ENCODE measurements at places on chromosomes 6 and 20.
A peak's percentile ranks its signal among the peaks of the same experiment; 100 is the strongest.

DNA sequence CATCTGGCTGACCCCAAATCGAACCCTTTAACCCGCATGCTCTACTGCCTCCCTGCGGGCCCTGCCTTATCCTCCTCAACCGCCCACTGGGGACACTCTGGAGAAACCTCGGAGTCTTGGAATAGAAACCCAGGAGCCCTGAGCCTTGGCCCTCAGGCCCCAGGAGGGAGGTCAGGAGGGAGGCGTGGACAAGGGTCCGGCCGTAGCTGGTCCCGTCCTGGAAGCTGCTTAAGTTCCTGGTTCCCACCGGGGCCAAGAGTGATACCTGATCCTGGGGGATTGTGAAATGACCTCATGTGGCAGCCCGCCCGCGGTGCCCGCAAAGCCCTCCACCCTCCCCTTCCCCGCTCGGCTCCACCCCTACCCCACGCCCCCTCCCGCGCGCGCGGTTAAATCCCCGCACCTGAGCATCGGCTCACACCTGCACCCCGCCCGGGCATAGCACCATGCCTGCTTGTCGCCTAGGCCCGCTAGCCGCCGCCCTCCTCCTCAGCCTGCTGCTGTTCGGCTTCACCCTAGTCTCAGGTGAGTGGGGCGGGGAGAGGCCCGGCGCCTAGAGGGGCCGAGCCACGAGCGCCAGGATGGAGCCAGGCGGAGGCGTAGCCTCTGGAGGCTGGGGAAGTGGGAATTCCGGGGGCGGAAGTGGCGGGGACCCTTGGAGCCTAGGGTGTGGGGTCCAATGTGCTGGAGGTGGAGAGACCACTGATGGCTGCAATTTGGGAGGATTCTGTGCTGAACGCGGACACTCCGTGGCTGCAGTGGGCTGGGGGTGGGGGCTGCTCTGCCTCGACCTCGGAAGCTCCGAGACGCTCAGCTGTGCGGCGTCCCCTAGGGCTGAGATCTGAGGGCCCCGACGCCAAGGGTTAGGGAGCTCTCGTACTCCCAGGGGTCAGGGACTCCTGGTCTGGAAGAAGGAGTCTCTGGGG is at the start of gene WFDC2:
TSS of gene WFDC2 (plus strand) at position 418 of the 926 bp plus-strand sequence. CDS start at position 447, 29 bp downstream.
- no peak for DNase-seq

- DNase-seq = no peak
Measured at GRCh38 chr6:6003621-6004366, 2.9 kb downstream of the NRN1 start.

DNA sequence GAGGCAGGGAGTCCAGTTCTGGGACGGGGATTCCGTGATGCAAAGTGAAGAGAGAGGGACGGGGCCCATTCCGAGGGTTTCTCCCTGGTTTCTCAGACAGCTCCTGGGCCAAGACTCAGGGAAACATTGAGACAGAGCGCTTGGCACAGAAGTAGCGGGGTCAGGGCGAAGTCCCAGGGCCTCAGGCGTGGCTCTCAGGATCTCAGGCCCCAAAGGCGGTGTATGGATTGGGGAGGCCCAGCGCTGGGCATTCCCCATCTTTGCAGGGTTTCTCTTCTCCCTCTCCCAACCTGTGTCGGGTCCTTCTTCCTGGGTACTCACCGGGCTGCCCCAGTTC is 35.9 kb upstream of the HLA-G start:
- no peak for DNase-seq

DNA sequence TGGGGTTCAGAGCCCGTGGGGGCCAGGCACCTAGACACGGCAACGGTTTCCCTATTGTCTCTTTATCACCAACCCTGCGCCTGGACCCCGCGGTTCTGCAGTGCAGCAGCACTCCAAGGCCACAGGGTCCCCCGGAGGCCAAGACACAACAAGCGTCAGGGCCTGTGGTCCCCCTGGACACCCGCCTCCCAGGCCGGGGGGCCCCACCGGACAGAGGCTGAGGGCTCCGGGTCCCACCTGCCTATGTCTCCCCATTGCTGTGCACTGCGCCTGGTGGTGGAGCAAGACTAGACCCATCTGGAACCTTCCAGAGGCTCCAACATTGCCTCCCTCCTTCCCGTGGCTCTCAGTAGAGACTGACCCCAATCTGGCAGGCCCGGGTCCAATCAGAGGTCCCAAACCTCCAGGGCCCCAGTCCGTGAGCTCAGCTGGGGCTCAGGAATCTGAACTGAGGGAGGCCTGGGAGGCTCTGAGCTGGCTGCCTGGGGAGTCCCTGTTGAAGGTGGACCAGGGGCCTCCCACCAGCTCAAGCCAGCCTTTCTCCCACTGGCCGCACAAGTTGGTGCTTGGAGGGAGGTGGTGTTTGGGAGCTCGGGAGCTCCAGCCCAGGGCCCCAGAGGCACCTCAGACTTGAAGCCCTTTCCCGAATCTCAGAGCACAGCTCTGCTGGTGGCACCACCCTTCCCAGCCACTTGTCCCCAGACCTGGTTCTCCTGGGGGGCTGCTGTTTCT is 8.8 kb downstream of the GATA5 start:
- no peak for DNase-seq

GRCh38 chr20:37759052-37759553 is 65.3 kb downstream of the CTNNBL1 start:
- DNase-seq = no peak

- DNase-seq = no peak
Measured at GRCh38 chr20:38844963-38845362, 39.5 kb downstream of the PPP1R16B start.

- DNase-seq = no peak
Measured at GRCh38 chr20:16020971-16021370, 552.3 kb downstream of the KIF16B start.

DNA sequence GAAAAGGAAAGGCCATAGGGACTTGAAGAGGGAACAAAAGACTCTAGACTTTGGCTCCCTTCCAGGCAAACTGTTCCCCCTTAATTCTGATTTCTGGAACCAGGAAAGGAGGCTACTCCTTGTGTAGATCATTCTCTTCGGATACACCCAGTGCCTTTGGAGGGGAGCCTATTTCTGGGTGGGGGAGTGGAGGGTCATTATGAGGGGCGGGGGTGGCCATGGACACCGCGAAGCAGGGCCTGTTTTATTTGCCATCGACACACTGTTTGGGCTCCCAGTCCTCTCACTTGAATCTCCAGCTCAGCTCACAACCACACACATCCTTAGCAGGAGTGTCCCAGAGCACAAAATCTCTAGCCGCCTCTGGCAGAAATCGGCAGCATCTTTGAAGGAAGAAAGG is 132.3 kb downstream of the PXDC1 start:
- no peak for DNase-seq

DNA sequence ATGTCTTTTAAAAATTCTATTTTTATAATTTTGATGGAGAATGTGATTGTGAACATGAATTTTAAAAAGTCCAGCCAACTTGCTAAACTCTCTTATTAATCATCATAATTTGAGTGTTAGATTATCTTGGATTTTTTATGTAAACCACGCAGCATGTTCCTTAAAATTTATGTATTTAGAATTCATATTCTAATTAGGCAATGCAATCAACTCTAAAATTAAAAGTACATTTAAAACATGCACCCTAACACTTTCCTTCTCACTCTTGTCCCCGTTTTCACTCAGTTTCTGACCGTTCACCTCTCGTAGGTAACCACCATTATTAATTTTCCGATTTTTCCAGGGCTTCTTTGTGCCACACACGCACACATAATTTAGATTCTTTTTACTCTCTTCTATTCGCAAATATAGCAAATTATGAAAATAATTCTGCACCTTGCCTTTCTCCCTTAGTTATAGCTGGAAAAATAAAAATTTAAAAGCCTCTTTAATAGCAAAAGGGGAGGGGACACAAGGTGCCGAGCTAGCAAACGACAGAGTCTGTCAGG is 329 bp upstream of the ZKSCAN3 start:
- DNase-seq = no peak

- DNase-seq = no peak
Measured at GRCh38 chr20:50532221-50532620, 22.0 kb downstream of the PTPN1 start.

DNA sequence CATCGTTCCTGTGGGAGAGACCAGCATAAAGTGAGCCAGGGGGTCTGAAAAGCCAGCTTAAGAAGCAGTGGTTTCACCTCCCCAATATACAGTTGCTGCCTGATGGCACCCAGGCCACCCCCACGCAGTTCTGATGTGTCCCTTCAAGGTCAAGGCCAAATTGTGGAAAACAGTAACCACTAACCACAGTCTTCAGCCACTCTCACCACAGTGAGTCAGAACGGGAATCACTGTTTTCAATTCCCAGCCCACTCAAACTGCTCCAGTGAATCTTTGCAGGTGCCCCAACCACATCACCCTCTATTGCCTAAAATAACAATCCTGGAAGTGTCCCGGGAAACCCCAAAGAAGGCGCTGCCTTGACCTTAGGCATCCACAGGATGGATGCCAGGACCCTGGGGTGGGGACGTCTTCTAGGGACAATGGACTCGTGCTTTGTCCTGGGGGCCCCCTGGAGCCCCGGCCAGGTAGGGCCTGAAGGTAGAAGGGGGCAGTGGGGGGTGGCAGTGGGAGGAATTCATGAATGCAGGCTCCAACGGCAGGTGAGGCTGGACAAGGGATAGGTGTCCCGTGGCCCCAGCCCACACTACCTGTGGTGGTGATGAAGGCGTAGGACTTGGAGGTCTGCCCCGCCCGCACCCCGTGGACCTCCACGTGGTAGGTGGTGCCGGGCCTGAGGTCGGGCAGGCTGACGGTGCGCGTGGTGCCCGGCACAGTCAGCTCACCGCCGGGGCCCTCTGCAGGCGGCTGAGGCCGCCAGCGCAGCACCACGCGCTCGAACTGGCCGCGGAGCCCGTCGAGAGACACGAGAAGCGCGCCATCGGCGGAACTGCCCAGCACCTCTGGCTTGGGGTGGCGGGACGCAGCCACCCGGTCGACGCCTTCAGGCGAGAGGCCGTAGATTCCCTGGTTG is 22.2 kb downstream of the TNXB start:
- DNase-seq = peak; percentile 37

DNA sequence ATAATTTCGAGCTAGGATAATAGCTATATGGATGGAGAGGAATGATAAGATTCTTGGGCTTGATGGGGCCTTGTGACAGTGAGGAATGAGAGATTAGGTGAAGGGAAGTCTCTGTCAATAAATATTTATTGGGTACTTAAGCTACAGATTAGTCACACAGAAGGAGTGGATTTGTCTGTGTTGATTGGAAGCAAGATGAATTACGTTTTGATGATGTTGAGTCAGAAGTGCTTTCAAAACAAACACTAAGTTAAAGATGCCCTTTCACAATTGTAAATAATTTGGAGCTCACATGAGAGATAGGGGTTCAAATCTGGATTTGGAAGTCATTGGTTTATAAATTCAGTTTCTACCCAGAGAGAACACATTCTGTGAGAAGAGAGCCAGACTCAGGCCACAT is 834.2 kb downstream of the KIF16B start:
- DNase-seq = no peak

- no peak for DNase-seq
Measured at GRCh38 chr20:25992146-25992545, 295.5 kb upstream of the ZNF337 start.

DNA sequence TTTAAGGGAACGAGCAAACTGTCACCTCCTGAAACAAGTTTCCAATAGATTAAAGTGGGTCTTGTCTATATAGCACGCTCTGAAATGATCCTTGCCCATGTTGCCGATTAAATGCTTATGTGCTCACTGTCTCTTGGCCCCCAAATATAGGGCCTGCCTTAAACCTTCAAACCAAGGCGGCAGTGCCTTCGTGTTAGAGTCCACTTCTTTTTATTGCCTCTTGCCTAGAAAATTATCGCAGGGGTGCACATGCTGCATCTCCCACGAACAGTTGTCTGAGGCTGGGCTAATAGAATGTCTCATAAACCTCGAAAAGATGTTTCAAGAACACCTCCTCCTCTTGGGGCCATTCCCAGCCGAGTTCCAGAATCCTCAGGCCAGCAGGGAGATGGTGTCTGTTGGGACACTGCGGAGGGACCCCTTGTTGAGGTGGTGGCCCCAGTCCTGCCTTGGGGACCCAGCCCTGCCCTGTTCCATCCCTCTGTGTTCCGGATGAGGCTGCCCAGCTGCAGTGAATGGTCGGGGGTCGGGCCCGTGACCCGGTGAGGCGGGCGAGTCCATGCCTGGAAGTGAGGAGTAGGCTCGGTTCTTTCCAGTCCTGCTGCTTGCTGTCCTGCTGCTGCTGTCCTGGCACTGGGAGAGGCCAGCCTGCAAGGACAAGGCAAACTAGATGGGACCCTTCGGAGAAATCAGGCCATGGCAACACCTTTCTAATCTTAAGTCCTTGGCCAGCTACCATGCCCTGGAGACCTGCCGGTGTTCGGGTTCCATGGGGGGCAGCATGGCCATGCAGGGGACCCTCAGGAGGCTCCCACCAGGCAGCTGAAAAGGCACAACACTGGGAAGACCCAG is 34.7 kb upstream of the SLCO4A1 start:
- no peak for DNase-seq

DNA sequence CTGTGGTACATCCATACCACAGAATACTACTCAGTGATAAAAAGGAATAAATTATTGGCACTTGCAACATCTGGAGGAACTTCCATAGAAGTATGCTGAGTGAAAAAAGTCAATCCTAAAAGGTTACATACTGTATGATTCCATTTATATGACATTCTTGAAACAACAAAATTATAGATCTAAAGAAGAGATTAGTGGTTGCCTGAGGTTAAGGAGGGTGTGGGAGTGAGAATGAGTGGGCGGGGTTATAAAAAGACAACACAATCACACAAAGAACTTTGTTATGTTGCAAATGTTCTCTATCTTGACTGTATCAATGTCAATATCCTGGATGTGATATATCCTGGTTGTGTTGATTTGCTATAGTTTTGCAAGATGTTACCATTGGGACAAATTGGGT is 21.2 kb downstream of the SNRPB start:
- DNase-seq = no peak

DNA sequence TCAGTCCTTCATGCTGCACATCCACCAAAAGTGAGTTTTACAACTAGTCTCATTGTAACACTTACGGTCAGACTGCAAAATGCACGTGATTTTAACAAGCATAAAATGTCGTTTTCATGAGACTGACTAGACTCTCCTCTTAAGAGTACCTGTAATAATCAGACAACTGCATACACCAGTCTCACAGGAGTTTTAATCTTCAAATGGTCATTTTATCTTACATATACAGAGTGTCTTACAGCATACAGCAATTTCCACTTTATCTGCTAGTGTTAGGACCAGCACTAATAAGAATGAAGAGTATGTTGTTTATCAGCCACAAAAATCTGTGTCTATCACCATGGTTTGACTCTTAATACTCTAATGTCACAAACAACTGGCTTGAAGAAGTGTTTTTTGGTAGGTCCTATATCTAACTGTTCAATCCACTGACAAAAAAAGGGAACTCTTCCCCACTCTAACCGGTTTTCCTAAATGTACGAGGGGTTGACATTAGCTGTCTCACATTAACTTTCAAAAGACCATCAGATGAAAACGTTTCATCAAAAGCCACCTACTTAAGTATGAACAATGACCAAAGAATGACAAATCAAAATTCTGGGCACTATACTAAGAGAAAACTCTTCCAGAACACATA is 1.5 kb upstream of the ASF1A start:
- no peak for DNase-seq

DNA sequence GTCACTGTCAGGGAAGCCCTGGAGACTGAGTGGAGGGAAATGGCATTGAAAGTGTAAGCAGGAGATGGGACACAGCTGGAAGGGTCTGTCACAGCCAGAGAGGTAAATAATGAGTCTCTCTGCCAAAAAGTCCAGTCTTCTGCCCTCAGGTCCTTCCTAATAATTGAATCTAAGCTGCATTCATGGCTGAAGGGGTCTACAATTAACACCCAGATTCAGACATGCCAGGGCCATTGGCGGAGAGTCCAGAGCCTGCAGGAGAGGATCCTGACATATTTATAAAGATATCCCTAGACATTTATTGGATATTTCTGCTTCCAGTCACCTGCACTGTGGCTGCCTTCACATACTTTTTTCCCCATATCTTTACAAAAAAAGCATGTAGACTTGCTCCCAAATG is 89.0 kb downstream of the LRFN2 start:
- DNase-seq = no peak

GRCh38 chr6:73236144-73236750 is 11.0 kb upstream of the KHDC1L start:
- DNase-seq = peak; percentile 68
